Activated CD4-positive, alpha-beta T cell treated with anti-CD3 and anti-CD28 coated beads, Interleukin-2, amount 10 ng/mL, durations not matched to agents 24 days and 14 days (primary cell): ENCODE measurements at places on chromosomes 1 and 21. TPM values are rescaled to one million over a fixed set of nuclear protein-coding genes. Genes with fewer than 3 reads are reported as not detected.
A peak's percentile ranks its signal among the peaks of the same experiment; 100 is the strongest.

DNA sequence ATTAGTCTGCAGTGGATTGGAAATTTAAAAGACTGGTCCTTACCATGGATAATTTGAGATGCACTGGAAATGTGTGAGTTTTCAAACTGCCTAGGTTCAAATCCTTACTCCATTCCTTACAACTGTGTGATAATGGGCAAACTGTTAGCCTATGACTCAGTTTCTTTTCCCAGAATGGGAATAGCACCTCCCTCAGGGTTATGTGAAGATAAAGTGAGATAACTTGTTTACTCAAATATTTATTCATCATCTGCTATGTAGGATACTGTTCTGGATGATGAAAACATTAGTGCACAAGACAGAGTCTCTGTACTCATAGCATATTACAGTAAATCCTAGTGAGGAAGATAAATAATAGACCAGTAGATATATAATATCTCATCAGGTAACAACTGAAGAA lies 28.6 kb downstream of the LRIG2 start:
- DNase-seq: no peak

GRCh38 chr1:85448358-85448757 lies 16.6 kb downstream of the DDAH1 start:
- DNase-seq: no peak

- DNase-seq: no peak
Measured at GRCh38 chr1:29824511-29825273, 588.4 kb downstream of the PTPRU start.

GRCh38 chr1:1124786-1125642 lies 9.1 kb upstream of the C1orf159 start:
- DNase-seq: no peak

- no peak for DNase-seq
Measured at GRCh38 chr1:184563308-184563707, 176.5 kb downstream of the C1orf21 start.

DNA sequence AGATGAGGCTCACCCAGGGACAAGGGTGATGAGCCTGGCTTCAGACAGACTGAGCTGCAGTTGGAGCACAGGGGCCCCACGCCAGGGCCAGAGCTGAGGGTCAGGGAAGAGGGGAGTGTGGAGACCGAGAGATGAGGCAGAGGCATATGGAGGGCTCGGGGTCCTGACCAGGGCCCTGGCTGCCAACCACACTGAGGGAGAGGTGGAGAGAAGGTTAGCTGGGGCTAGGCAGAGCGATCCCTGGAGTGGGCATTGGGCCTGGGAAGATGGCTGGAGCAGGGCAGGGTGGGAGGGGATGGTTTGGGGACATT lies 8.0 kb downstream of the PEAR1 start:
- no peak for DNase-seq

GRCh38 chr1:56135864-56136147 lies 443.6 kb downstream of the PLPP3 start:
- DNase-seq: no peak

DNA sequence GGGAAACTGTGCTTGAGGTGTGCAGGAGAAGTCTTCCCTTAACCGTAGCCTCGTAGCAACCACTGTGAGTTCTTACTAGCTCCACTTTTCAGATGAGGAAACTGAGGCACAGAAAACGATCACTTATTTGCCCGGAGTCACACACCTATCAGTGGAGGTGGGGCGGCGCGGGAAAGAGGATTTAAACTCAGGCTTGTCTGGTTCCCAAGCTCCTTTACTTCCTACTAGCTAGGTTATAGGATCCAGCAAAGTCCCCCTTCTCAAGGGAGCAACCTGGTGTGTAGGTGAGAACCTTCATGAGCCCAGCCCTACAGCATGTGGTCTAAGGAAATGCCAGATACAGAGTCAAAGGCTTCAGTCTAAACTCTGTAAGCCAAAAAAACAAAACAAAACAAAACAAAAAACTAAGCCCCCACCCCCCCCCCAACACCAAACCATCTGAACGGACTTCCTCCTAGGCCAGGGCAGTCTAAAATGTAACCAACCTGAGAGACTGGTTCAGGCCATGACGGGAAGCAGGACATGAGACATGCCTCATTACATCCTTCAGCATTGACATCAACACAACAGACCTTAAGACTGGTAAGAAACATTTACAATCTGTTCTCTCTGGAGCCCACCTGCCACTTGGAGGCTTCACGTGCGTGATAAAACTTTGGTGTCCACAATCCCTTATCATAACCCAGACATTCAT lies 709 bp upstream of the FBXO42 start:
- peak; percentile 61 for DNase-seq

SLFNL1 gene
- 0.14 and 0.26 TPM in 2 replicates for total RNA-seq

KCNJ10 gene
- total RNA-seq: not detected in 2 replicates

GBP2 gene
- total RNA-seq: 168 and 169 TPM in 2 replicates

TTC22 gene
- 1.6 TPM in 2 replicates for total RNA-seq

DNA sequence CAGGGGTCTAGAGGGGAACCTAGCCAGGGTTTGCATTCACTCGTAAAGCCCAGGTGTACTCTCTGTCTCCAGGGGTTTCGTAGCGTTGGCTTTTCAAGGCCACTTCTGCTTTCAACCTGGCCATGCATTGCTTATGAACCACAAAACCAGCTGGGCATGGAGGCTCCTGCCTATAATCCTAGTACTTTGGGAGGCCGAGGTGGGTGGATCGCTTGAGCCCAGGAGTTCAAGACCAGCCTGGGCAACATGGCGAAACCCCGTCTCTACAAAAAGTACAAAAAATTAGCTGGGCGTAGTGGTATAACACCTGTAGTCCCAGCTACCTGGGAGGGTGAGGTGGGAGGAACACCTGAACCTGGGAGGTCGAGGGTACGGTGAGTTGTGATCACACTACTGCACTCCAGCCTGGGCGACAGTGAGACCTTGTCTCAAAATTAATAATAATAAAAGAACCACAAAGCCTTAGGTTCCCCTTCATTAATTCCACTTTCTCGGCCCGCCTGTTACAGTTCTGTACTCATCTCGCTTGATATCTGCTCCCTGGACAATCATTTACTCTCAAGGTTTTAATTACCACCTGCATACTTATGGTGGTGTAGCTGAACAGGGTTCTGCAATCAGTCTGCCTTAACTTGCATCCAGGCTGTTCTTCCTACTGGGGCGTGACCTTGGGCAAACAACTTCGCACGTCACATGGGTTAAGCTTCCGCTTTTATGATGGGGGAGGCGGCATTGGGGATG lies 6.1 kb downstream of the SLC16A4 start:
- DNase-seq: no peak

- no peak for DNase-seq
Measured at GRCh38 chr1:39116860-39117728, 87.4 kb upstream of the MACF1 start.

DNA sequence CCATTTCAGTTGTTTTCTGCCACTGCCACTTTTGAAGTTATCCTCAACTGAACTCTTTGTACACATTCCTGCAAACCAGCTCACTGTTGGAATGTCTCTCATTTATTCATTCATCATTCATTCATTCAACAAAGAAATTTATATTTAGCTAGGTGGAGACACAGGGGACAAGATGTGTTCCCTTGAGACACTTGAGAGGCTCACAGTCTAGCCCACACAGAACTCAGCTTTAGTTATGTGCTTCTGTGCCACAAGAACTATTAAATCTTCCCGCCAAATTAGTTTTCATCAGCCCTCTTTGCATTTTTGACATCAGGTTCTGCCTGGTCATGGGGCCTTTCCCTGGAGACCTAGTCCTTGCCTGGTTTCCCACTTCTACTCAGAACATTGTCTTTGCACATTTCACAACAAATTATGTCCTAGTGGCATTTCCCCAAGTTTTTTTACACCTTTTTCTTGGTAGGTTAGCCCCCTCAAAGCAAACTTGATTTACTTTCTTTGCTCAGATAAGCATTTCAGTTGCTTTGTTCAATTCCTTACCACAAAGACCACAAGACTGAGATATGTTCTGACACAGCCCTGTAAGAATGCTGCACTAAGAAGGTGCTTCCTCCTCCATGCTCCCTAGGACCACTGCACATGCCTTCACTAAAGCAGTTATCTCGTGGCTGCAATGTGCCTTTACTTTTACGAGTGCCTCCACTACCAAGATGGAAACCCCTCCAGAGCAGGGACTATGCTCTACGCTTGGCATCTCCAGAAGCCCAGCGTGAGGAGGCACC lies 31.0 kb downstream of the ILDR2 start:
- DNase-seq: peak; percentile 64

LMOD1 gene
- total RNA-seq: not detected in 2 replicates

COL11A1 gene
- total RNA-seq: not detected in 2 replicates

DNA sequence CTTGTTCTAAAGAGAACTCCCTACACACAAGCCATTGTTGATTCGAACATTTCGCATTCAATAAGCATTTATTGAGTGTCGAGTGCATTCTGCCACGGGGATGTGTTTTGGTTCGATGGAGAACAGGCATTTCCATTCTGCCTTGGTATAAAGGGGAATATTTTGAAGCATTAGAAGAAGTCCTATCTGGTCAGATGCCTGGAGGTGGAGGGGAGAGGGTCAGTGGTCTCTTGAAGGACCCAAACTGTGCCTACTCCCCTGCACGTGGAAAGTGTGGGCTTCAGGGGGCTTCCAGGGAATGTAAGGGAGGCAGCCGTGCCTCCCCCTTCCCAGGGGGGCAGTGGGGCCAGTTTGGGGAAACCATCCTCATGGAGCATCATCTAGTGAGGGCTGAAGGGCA lies 8.3 kb downstream of the AJAP1 start:
- no peak for DNase-seq

- DNase-seq: no peak
Measured at GRCh38 chr1:107499139-107499744, 358.4 kb downstream of the NTNG1 start.

- DNase-seq: peak; percentile 45
Measured at GRCh38 chr1:7265771-7266371, 480.6 kb downstream of the CAMTA1 start.

GRCh38 chr1:43653339-43653738 lies 3.4 kb downstream of the KDM4A start:
- DNase-seq: peak; percentile 60

ANKRD34A gene
- total RNA-seq: 4.8 and 5.2 TPM in 2 replicates

TMCO1 gene
- 91.8 and 94.3 TPM in 2 replicates for total RNA-seq

- DNase-seq: no peak
Measured at GRCh38 chr1:147673406-147673805, 3.1 kb upstream of the ACP6 start.

DNA sequence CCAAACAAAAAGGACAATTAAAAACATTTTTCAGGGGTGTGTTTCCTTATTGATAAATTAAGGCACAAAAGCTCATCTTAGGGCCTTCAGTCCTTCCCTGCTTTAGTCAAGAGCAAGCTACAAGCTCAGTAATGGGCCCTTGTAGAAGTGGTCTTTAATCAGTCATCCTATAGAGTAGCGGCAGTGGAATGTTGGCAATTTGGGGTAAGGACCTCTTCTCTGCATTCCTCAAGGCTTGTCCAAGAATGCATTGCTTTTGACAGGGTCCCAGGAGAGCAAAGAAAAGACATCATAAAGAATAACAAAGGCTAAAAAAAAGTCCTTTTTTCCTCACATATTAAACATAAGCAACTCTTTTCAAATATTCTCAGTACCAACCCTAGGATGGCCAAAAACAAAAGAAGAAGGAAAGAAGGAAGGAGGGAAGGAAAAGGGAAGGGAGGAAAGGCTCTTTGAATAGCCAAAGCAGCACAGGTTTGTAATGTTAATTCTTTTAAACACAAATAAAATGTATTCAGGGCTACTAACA lies 27.3 kb upstream of the CAMK1G start:
- no peak for DNase-seq

DNA sequence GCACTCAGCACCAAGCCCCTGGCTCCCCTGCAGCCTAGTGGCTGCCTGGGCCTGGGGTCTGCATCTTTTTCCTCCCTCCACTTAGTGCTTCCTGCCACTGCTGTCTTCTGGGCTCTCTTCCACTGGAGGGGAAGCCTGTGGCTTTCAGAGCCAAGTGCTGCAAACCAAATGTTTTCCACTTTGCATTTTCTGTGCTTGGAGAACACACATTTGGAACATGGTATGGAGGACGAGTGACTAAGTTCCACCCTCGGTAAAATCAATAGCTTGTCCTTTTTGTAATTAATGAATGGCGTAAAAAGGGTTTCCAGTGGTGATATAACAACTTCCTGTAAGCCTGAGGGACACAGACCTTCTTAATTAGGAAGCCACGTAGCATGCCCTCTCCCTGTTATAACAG lies 10.1 kb upstream of the GPR153 start:
- DNase-seq: no peak

- DNase-seq: no peak
Measured at GRCh38 chr1:151574575-151575529, 34.7 kb downstream of the TUFT1 start.

DNA sequence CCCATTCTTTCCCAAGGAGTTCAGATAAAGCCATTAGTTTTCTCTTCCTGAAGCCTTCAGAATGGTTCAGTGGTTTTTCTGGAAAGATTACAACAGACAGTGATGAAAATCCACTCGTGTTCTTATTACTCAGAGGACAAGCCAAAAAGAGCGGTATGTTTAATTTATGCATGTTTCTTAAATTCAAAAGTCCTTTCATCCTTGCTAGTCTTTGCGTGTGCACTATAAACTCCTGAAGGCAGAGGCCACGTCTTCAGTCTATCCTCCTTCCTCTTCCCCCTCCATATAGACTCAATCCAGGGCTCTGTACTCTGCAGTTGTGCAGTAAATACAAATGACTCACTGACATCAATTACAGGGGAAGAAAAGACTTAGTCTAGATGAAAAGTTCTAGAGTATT lies 409.2 kb upstream of the PLXNA2 start:
- no peak for DNase-seq

DNA sequence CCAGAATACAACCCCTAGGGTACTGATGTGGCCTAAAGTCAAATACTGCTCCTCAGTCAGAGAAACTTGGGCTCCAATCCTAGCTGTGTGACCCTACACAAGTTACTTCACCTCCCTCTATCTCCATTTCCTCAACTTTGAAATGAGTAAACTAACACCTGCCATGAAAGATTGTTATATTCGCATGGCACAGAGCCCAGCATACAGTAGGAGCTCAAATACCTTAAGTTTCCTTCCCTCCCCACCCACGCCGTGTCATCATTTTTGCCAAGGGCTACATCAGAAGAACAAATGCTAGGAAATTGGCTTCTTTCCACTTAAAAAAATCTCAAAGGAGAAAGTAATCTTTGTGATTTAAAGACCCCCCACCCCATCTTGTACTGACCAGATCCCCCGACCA lies 22.2 kb upstream of the ZNF362 start:
- no peak for DNase-seq

BCAN gene
- total RNA-seq: not detected in 2 replicates

DNA sequence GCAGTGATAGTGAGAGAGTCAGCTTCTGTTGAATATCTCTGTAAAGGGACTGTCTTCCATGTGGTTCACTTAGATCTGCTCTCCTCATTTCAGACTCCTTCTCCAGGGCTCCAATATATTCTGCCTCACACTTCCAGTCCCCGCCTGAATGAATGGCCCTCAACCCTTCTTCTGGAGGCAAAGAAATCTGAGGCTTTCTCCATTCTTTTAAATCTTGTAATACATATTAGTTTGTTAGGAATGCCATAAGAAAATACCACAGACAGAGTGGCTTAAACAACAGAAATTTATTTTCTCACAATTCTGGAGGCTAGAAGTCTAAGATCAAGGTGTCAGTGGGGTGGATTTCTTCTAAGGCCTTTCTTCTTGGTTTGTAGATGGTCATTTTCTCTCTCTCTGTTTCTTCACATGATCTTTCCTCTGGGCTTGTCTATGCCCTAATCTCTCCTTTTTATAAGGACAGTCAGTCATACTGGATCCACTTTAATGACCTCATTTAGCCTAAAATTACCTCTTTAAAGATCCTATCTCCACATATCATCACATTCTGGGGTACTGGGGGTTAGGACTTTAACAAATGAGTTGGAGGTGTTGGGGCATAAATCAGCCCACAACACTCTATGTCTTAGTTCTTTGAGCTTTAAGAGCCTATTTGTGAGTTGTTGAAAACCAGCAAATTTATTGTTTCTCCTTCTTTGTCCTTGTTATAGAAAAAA lies 128.5 kb upstream of the KCNK2 start:
- no peak for DNase-seq
